AG10803 (cell line): ENCODE measurements at places on chromosomes 4 and X.

GRCh38 chrX:17214962-17215361, 160.0 kb upstream of the NHS start:
- DNase-seq = no peak

DNA sequence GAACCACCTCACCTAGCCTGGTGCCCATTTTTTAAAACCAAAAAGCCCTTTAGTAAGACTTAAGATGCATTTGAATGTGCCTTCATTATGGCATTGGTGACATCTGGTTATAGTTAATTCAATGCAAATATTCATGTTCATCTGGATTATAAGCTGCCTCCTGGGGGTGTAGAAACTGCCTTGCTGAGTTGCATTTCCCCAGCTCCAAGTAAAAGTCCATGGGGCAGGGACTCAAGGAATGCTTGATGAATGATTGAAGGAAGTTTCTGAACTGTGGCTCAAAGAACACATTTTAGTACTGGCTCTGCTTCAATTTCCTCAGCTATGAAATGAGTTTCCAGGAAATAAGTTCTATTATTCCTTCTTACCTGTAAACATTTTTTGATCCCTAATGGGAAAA, 18.5 kb upstream of the RBM47 start:
- DNase-seq = no peak

GRCh38 chr4:166458756-166459155, 585.7 kb downstream of the TLL1 start:
- no peak for DNase-seq

- DNase-seq = no peak
Measured at GRCh38 chr4:36915717-36916116, 328.8 kb upstream of the NWD2 start.

DNA sequence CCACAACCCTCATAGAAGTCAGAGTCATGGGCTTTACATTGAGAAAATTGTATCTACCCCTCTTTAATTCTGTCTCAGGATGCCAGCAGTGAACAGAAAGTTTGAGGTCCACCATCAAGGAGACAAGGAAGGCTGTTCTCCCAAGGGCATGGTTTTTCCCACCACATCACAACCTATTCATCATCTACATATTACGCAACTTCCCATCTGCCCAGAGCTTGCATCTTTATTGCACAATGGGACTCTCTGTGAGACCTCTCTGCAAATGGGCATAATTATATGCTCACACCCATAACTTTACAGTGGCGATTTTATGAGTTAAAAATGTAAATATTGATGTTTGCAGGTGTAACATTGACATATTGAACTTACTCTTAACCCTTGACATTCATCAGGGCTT, 38.9 kb downstream of the PAGE2 start:
- DNase-seq = peak; percentile 9

DNA sequence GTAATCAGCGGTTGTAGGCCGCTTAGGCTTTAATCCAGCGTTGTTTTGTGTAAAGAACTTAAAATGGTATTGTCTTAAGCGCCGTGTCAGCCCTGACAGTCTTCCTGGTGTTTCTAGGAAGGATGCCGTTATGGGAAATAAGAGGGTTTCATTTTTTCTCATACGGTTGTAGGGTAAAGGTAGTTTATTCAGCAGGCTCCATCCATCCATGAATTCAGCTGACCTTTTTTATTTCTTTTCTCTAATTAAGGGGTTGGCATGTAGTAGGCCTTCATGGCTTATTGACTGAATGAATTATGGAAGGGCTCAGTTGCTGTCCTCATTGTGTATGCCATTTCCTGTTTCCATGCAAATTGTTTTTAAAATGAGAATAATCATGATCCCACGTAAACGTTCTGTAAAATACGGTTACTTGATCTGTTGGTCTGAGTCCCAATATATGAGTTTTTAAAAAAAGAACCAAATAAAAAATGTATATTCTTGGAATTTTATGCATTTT, 693 bp downstream of the OCIAD1 start:
- DNase-seq = peak; percentile 16

DNA sequence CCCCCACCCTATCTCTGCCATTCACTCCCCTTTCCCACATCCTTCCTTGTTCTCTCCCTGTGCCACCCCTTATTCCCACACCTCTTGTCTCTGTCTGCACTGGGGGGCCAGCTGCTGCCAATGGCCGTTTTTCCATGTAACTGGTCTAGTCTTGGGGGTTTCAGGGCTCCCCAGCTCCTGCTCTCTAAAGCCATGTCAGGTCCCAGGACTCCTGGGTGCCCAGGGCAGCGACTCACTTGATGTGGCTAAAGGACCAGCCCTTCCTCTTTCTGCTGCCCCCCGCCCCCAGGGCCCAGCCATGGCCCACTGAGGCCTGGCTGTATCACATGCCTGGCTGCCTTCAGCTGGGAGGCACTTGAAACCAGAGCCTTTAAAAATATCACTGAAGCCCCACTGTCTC, 10.0 kb downstream of the NLGN3 start:
- DNase-seq = no peak

DNA sequence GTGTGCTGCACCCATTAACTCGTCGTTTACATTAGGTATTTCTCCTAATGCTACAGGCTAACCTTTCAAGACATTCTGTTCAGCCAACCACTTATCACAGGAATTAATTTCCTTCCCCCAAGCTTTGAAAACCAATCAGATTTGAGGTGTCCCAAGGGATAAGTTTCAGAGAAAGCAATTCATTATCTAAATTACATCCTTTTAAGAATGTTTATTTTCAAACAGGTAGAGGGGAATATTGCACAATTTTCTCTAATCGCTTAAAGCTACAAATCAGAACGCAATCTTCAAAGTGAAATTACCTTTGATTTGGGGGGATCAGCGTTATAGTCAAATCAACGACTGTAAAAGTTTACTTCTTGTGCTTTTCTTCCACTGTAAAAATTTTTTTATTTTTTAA, 1.6 kb downstream of the CLOCK start:
- DNase-seq = no peak

- no peak for DNase-seq
Measured at GRCh38 chr4:89117115-89117514, 5.8 kb downstream of the TIGD2 start.

DNA sequence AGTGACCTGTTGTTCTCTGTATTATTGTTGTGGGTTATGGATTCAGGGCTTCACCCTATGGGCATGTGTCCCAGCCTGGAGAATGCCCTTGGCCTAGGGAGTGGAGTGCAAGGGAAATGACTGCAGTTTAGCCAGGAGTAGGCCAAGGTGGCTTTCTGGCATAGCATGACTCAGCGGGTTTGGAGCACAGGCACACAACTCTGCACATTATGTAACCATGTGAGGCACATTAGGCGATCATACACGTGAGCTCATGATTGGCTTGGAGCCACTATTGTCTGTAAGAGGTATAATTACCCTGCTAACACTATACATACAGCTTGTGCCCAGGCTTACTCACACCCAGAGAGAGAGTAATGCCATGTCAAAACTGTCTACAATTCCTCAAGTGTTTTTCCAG, 35.1 kb upstream of the TACR3 start:
- no peak for DNase-seq

DNA sequence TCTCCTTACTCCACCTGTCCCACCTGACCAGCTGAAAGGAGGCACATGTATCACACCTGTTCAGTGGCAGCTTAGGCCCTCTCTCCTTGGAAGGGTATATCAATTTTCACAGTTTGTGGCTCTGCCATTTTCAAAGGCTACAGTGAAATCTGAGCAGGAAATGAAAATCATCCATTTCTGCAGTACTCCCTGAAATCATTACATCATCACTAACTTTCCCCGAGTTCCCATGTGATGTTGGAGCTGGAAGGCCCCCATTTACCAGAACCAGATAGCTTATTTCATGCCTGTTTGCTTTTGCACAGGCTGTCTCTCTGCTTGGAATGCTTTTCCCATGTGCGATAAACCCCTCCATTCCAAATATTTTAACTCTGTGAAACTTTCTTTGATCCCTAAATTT, 31.0 kb upstream of the STX18 start:
- no peak for DNase-seq
